ENCODE measurements at places on chromosomes 4 and X.

DNA sequence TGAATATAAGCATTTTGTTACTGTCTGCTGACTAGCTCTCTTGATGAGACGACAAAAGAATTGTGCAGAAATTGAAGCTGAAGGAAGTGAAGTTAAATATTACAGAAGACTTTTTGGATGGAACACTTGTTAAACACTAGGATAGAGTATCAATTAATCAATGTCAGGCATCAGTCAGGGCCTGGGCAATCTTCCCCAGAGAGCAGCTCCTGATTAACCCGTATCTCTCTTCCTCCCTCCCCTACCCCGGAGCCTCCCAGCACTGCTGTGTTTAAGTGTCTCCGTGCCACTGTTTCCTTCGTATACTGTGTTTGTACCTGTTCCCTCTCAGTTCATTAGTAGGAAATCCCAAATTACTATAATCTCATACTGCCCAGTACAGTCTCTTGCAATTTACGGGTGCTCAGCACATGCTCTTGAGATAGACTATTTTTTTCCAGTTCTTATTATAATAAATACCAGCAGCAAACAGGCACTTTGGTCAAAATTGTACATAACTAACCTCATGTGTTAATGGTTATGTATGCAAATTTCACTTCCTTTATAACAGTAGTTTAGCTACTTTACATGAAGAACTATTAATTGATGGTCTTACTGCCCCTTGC, 765.7 kb upstream of the FTHL17 start:
- DNase-seq: no peak

- DNase-seq: no peak
Measured at GRCh38 chr4:141009129-141009528, 124.1 kb downstream of the RNF150 start.

DNA sequence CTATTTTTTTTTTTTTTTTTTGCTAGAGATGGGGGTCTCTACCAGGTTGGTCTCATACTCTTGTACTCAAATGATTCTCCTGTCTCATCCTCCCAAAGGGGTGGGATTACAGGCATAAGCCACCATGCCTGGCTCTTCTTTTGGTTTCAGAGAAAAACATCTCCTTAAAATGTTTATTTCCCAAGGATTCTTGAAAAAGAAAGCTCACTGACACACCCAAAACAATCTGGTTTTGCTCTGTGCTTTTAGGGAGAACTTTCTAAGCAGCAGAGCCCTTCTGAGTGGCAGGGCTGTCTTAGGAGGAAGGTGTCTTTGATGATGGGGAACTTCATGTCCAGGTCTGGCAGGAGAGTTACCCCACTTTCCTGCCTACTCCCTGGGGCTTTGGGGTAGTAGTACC, 1.2 kb downstream of the SOD3 start:
- DNase-seq: no peak

GRCh38 chr4:181517491-181517890, 725.7 kb upstream of the TENM3 start:
- DNase-seq: no peak

DNA sequence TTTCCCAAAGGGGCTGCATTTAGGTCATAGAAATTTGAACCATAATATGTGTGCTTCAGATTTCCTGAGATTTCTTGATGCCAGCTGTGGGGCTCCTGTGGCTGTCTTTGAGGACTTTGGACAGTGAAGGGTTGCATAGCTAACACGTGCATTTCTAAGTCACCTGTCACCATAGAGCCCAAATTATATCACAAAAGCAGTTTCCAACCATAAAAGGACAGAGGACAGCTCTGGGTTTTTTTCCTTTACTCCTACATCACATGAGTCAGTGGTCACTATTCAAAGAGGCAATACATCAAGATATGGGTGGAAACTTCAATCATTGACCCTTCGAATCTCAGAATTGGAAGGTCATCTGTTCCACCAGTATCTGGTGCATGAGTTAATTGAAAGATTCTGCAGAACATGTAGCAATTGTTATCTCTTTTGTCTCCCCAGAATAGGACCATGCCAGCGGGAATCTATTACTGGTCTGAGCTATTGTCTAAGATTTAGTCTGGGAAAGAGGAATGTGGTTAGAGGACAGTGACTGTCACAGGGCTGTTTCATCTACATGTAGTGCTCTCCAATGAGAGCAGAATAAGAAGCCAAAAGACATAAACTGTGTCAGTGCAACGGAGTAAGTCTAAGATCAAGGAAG, 133.5 kb downstream of the AASDH start:
- DNase-seq: no peak

DNA sequence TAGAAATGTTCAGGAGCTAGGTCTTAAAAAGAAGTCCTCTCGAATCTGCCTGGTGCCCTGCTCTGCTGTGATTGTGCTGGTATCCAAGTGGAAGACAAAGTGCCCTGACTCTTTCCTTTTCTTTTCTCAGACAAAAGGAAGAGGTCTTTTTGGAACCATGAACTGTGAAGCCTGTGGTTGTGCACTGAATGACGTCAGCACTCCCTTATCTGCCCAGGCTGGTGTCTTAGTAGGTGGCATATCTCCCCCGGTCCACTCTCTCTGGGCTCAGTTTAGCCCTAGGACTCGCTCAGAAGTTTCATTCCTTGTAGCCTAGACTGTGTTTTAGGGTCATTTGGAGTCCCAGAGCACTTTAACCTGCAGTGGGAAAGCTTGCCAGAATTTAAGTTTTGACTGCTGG, 400.3 kb upstream of the CT83 start:
- DNase-seq: no peak

- DNase-seq: no peak
Measured at GRCh38 chr4:128538111-128538882, 250.7 kb upstream of the PGRMC2 start.

DNA sequence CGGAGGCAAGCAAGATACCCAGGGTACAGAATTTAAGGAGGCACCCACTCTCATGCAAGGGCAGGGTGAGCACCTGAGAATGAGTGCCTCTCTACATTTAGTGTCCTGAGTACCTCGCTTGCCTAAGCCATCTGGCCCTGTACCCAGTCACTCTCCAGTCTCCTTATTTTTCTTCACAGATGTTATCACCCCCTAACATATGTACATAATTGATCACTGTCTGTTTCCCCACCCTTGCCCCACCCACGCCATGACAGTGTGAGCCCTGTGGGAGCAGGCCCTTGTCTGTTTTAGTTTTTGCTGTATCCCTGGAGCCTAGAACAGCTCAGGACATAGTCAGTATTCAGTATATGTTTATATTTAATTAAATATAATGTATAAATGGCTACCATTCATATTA, 113.6 kb downstream of the SPRY1 start:
- no peak for DNase-seq

GRCh38 chrX:153867139-153867538, 18.8 kb downstream of the L1CAM start:
- DNase-seq: no peak

DNA sequence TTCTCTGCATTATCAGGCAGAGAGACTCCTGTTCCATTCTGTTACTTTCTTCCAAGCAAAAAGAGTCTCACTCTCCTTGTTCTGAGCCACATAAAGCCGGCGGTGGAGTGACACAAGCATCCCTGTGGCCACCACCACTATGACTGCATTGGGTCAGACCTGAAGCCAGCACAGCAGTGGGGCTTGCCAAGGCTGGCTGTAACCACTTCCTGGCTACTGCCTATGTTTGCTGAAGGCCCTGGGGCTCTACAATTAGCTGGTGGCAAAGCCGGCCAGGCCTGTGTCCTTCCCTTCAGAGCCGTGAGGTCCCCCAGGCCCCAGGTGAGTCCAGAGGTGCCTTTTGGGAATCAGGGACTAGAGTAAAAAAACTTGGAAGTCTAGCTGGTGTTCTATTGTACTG, 31.8 kb downstream of the PLAC8 start:
- no peak for DNase-seq

DNA sequence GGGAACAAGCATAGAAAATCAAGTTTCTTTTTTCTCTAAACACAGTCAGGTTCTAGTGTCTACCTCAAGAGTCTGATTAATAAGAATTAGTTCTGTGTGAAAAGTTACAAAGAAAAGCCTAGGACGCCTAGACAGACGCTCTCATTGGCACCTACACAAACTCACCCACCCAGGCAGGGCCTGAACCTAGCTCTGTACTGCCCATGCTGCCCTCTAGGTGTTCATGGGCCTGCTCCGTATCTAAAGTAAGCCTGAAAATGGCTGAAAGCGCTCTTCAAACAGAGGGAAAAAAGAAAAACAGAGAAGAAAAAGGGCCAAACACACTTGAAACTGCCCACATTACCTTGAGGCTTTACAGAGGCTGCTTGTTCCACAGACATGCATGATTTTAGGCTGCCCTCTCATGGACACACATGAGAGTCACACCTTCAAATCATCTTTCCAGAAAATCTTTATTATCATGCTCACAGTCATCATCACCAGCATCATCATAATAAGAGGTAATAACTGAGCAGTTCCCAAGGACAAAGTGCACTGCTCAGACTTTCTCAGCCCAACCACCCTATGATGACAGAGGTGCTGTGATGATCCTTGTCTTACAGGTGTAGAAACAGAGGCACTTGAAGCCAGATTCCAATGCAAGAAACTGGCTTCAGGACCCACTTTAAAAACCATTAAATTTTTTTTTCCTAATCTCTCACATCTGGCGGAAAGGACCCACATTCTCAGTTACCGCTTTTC, 49.6 kb downstream of the MAP7D2 start:
- no peak for DNase-seq

- DNase-seq: peak; percentile 59
Measured at GRCh38 chr4:16259889-16260246, 33.6 kb upstream of the TAPT1 start.

GRCh38 chr4:61918507-61918906, 718.4 kb downstream of the ADGRL3 start:
- no peak for DNase-seq

DNA sequence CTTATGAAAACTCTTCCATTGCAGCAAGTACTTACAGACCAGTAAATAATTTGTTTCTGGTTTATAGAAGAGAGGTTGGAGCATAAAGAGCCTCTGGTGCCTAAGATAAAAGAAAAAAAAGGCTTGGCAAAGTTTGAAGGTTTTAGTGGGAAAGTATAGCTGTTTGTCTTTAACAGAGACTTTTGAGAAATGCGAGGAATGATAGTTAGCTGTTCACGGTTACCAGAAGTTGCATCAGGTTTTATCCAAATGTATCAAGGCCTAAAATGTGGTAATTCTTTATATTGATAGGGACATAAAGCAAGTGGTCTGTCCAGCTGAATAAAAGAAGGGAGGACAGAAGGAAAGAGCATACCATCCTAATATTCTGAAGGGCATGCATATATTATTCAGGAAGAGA, 29.3 kb downstream of the RAP1GDS1 start:
- no peak for DNase-seq

GRCh38 chrX:48896611-48897011, 957 bp downstream of the TIMM17B start:
- no peak for DNase-seq

Measured in stimulated activated effector memory CD8-positive, alpha-beta T cell treated with anti-CD3 and anti-CD28 coated beads, Interleukin-12 subunit alpha, Interleukin-12 subunit beta, amount 100 ng/mL, for 72 hours (primary cell).